ENCODE measurements at places on chromosomes 3 and 15.

DNA sequence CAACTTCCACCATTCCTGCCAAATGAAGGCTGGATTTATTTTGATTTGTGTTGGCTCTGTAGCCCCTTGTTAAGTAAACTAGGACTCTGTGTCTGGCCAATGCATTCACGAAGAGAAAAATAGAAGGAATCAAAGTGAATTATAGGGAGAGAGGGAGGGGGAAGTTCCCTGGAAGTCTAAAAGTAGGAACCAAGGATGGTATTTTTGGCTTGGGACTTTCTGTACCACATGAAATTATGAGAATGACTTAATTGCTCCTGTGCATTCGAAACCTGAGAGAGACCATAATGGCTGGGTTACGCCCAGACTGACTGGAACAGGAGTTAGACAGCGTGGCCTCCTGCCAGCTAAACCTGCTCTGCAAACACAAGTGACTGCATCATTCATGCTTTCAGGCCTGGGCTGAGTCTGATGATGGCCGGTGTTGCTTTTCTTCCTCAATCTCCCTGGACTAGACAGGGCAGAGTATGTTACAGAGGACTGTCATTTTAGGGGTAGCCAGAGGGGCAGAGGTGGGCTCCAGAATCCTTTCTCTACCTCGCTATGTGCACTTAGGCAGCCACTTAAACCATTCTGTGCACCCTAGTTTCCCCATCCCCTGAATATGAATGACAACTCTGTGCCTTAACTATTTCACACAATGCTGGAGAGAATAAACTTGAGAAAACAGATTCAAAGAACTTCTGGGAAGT lies 58.9 kb downstream of the MYO1E start:
- DNase-seq: no peak

GRCh38 chr3:63030666-63031065 lies 155.4 kb upstream of the CADPS start:
- DNase-seq: no peak

- DNase-seq: no peak
Observed at GRCh38 chr3:134743006-134743405, 52.1 kb upstream of the EPHB1 start.

DNA sequence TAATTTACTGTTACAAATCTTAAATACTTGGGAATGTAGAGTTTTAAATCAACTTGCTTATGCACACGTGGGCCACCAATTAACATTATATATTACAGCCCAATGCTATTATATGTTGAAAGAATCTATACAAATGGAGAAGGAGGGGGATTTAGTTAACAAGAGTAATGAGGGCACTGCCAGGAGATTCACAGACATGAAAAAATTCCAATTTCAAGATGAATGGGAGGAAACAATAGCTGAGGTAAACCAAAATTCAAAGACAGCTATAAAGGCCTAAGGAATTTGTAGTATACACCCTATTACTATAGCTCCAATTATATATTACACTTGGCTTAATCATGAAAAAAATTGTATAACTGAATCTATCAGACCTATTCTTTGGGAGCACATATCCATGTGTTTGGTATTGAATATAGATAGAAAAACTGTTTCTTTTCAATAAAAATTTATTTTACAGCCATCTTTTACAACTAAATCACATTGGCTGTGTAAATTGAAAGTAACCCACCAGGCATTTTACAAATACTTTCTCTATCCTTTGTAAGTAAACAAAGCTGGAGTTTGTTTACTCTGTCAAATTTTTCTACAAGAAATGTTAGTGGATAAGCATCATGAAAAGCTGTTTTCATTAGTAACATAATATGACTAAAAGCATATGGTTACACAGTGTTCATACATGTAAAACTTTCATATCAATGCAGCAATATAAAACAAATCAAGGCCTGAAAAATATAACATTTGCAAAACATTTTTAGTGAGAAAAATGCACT lies 1045.8 kb downstream of the ROBO1 start:
- DNase-seq: no peak

All from GM18507 (cell line).